ENCODE measurements at places on chromosomes 16 and 17.

DNA sequence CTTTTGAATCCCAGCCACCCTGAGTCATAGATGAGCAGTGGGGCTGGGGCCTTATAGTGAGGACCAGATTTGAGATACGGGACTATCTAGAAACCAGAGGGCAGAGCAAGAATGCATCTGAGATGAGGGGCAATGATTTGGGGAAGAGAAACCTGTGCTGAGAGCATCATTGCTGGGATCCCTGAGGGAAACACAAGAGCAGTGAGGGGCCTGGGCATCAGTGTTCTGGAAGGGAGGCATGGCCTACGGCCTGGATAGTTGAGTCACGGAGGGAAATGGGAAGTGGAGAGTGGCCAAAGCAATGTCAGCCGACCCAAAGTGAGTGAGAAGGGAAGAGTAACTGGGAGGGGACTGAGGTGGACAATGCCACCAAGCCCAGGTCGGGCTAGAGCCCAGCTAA is 5.2 kb downstream of the CAMTA2 start:
- no peak for DNase-seq

DNA sequence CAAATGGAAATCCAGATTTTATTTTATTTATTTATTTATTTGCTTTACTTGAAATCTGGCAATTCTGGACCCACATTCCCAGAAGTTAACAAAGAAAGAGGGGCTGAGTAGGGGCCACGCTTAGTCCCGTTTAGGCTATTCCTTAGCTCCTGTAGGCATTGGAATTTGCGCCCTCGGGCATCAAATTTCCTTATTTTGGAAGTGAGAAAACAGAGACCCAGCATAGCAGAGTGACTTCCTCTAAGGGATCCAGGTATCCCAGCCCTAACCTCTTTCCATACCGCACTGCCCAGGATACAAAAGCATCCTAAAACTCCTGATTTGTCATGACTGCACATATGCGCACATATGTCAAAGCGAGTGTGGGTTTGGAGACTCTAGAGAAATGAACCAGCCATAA is 19.0 kb upstream of the SMG1 start:
- DNase-seq: no peak

- no peak for DNase-seq
Observed at GRCh38 chr16:58128711-58129096, 477 bp downstream of the CFAP20 start.

- no peak for DNase-seq
Observed at GRCh38 chr17:2029911-2030778, at the start of gene DPH1. Gene DPH1 (plus strand): TSS chr17:2030153. CDS start chr17:2030170, 17 bp downstream.

DNA sequence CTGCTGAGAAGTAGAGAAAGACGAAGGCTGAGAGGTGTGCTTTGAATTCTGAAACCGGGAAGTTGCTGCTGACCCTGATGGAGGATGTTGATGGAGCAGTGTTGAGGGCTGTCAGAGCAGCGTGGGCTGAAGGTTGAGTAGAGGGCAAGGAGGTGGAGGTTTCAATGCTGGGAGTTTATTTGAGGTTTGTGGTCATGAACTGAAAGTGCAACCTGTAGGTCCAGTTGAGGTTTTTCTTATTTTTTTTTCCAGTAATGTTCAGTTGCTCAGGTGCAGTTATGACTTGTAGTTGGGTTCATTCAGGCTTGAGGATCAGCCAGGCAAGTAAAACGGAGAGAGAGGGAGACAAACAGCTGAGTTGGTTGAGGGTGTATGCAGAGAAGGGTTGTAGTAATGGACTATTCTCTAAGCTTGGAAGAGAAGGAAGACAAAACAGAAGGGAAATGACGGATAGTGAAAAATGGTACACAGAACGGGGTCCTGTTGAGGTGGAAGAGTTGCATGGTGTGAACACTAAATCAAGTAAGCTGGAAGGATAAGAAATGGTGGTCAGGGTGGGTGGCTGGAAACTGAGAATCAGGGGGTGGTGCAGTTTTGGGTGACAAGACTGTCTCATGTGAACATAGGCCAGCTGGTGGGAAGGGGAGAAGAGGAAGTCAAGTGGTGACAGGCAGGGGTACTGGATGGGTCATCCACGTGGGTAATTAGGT is 8.7 kb upstream of the UBE2G1 start:
- no peak for DNase-seq

All from forelimb muscle (tissue), 1 donor.